ENCODE measurements at places on chromosomes 12 and 14. TPM values are rescaled to one million over a fixed set of nuclear protein-coding genes. Genes with fewer than 3 reads are reported as not detected.

GRCh38 chr12:112153893-112154219 is 28.5 kb downstream of the TRAFD1 start:
- DNase-seq: no peak

GRCh38 chr12:13147688-13148484 is 44.4 kb upstream of the GSG1 start:
- peak; percentile 80 for DNase-seq

DNA sequence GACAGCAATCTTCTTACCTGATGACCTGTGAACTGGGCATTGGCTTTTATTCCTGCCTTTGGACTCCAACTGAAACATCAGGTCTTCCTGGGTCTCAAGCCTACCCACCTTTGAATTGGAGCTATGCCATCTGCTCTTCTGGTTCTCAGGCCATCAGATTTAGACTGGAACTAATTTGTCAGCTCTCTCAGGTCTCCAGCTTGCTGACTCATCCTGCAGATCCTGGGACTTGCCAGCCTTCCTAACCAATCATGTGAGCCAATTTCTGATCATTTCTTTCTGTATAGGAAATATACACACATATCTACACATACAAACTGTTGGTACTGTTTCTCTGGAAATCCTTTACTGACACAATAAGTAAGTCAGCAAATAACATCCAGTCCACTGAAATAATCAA is 65.3 kb upstream of the TSPAN8 start:
- no peak for DNase-seq

- no peak for DNase-seq
Observed at GRCh38 chr12:67916266-67916970, 72.8 kb upstream of the IFNG-AS1 start.

DNA sequence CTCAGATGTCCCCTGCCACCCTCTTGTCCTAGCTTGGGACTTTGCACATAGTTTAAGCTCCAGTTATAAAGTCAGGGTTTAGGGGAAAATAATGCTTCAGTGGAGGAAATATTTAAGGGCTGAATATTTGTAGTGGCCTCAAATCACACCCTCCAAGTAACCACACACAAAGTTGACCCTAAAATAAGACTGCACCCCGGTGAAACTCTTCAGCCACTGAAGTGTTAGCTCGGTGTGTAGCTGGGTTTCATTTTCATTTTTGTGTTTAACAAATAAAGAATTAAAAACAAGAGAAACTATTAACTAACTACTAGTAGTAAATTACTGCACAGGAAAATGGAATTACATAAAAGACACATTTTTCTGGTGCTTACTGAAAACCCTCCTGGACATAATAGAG is 14.8 kb upstream of the BCL11B start:
- no peak for DNase-seq

The ATN1 gene
- total RNA-seq: 53.3 TPM

GRCh38 chr12:45336762-45337596 is 121.1 kb downstream of the ANO6 start:
- no peak for DNase-seq

The IL23A gene
- 0.67 TPM for total RNA-seq

GRCh38 chr12:72448089-72448488 is 175.9 kb downstream of the TRHDE start:
- DNase-seq: no peak

DNA sequence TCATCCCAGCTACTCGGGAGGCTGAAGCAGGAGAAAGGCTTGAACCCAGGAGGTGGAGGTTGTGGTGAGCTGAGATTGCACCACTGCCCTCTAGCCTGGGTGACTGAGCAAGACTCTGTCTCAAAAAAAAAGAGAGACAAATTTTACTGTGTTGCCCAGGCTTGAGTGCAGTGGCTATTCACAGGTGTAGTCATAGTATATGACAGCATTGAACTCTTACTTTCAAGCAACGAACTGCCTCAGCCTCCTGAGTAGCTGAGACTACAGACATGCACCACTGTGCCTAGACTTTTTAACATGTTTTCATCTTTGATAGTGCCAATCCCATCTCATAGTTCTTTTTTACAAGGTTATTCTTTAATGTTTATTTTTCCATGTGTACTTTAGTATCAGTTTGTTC is 13.7 kb downstream of the ARID2 start:
- no peak for DNase-seq

- DNase-seq: no peak
Observed at GRCh38 chr12:29104516-29104915, 44.6 kb upstream of the FAR2 start.

The CD27 gene
- total RNA-seq: 10.8 TPM

The SMIM41 gene
- not detected for total RNA-seq

The SPX gene
- total RNA-seq: 48.2 TPM

DNA sequence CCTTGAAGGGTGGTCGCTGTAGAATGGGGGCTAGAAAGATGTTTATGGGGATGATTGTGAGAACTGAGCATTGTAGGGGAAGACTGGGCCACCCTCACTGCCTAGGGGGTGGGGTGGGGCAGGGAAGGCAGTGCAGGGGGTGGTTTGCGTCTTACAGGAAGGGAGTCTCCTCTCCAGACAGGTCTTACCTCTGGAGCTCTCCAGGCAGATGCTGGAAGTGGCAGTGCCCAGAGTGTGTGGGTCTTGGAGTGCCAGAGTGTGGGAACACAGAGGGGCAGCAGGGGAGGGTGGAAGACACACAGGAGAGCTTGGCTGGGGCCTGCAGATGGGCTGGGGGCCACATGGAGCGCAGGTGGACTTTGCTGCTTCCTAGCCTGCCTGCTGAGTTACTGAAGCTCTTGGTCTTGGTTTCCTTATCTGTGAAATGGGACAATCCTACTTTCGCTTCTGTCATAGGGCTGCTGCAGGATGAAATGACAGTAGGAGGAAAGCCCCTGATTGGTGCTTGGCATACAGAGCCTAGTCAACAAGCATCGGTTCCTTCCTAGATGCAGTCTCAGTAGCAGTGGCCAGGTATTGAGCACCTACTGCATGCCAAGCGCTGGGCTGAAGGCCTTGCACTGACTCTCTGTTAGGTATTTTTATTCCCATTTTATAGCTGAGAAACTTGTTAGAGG is 118.3 kb downstream of the SLC25A47 start:
- no peak for DNase-seq

- no peak for DNase-seq
Observed at GRCh38 chr12:128421375-128421774, 154.4 kb downstream of the TMEM132C start.

Measured in thyroid gland (tissue), 4 donors.